ENCODE measurements at places on chromosomes 2 and 18. TPM values are rescaled to one million over a fixed set of nuclear protein-coding genes. Genes with fewer than 3 reads are reported as not detected.

KCNG2 gene
- total RNA-seq, result 0.25 TPM

MSGN1 gene
- total RNA-seq, result not detected

GPBAR1 gene
- total RNA-seq, result 0.25 TPM

KIF1A gene
- total RNA-seq, result 181 TPM

PTH2R gene
- total RNA-seq, result 2.0 TPM

OXER1 gene
- 0.25 TPM for total RNA-seq

RNF152 gene
- total RNA-seq, result 60.7 TPM
